ENCODE measurements at places on chromosomes 3 and 15. TPM values are rescaled to one million over a fixed set of nuclear protein-coding genes. Genes with fewer than 3 reads are reported as not detected.

DNA sequence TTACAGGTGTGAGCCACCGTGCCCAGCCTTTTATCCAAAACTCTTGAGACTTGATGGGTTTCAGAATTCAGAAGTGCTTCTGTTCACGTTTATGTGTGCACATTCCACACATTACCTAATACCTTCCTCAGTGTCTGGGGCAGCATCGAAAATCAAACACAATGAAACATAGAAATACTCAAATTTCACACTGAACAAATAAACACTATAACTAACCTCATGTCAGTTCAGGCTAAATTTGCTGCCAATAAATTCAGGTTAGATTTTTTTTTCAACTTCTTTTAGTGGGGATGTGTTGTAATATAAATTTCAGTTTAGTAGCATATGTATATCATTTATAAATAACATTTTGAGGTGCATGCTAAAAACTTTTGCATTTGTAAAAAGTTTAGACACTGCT lies 2.8 kb downstream of the EIF2AK4 start:
- no peak for DNase-seq

- no peak for DNase-seq
These were observed 61.0 kb downstream of the SSR3 start for GRCh38 chr3:156493887-156494286.

Gene TMCO5A
- not detected for total RNA-seq

DNA sequence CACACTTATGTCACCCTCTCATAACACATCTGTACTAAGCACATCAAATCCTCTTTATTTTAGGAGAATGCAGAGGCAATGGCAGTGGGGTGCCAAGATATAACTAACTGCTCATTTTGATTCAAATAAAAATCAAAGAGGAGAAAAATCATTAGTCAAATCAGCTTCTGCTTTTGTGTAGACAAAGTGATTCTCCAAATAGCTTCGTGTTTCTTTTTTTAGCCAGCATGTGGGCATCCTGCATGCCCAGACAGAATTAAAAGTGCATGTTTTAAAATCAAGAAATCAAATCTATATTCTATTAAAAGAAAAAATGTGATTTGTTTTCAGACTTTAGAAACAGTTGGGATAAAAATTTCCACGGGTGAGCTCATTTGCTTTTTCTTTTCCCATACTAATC lies 761.3 kb upstream of the CFAP20DC start:
- DNase-seq, result no peak

GRCh38 chr3:82736696-82737277 lies 975.3 kb upstream of the GBE1 start:
- no peak for DNase-seq

Gene HIGD2B
- total RNA-seq, result not detected
